ENCODE measurements at places on chromosomes 5 and 9.

GRCh38 chr9:90285946-90286345, 356.7 kb downstream of the DIRAS2 start:
- no peak for DNase-seq

DNA sequence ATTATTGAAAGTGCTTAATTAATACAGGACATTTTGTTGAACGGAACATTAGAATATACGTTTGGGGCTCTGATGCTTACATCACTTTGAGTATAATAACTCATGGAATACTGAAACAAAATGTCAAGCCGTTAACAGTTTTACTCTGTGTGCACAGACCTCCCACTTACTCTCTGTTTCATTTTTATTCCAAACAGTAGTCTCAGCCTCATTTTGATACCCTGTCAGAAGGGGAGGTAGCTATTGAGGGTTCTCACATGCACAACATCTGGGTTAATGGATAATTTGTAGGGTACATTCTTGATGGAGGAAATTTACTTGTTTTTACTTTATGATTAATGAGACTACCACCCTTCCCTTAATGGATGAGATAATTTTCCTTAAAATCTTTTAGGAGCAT, 59.0 kb downstream of the SCAMP1 start:
- no peak for DNase-seq

GRCh38 chr5:105924366-105924765, 1746.4 kb downstream of the EFNA5 start:
- DNase-seq, result no peak

GRCh38 chr5:36723912-36724311, 117.5 kb downstream of the SLC1A3 start:
- DNase-seq, result no peak

DNA sequence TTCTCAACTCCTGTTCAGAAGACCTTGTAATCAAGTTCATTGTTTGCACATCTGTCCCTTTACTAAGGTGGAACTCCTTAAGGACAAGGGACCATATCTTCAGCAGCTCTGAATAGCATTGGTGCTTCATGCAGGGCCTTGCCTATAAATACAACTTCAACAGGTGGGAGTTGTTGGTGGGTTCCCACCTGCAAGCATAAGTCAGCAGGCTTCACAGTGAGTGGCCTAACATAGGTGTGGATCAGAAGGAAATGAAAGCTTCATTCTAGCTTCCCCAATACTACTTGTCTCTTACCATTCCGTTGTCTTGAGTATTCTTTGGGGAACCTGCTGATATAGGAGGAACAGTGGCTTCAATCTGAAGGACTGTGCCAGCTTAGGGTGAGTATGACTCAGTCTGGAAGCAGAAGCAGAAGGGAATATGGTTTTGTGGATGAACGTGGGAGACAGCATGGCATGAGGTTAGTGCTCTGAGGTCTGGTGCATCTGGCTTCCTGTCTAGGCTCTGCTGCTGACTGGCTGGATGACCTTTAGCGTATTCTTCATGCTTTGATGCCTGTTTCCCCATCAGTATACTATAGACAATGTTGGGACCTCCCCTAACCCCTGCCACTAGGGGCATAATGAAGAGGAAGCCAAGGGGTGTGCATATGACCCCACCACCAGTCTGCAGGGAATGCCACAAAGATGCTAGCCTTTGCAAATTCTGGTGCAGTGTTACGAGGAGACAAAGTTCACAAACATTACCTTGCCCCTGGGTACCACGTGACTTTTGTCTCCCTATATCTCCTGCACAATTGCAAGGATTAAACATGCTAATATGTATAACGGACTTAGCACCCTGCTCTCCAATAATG, 192.3 kb downstream of the PALM2AKAP2 start:
- DNase-seq, result no peak

DNA sequence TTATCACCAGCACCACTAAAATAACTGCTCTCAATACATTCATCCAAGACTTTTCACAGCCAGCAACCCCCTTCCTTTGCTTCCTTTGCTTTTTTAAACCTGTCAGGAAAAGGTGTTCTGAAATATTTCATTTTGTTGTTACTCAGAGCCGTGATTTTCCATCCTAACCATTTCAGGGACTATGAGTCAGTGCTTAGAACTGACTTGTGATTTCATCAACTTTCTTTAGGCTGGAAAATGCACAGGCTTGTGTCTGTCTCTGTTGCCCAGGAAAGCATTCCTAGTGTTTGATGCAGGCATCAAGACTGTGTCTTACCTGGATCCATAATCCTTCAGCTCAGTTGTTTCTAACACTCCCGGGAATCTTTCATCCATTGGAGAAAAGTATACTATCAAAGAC, 805.6 kb downstream of the BRINP1 start:
- DNase-seq, result no peak

DNA sequence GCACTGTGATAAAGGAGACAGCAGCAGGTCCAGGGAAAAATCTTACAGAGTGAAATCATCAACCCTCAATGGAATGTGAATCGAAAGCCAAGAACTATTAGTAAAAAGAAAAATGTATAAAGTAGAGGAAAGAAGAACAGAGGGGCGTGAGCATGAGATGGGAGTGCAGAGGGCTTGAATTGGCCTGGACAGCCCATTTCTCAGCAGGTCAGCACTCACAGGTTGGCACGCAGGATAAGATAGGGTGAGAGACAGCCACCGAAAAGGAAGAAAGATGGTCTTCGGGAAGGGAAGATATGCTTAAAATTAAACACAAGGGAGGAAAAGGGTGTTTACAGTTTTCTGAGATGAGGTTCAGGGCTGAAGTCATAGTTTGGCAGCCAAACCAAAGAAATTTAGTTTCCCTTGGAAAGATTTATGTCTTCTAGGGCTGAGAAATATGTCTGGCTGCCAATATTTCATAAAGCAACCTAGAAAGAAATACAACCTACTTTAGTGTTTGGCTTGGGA, 524.7 kb downstream of the SPATA31D1 start:
- DNase-seq, result no peak

GRCh38 chr5:14851050-14851419, 20.5 kb downstream of the ANKH start:
- DNase-seq, result no peak

DNA sequence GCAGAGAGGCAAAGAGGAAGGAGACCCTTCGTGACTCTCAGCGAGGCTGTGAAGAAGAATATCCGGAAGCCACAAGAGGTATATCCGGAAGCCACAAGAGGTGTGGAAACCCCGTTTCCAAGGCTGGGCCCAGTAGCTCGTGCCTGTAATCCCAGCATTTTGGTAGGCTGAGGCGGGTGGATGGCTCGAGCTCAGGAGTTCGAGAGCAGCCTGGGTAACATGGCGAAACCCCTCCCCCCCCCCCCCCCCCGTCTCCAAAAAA, 612 bp upstream of the BBLN start:
- DNase-seq, result peak; percentile 14

DNA sequence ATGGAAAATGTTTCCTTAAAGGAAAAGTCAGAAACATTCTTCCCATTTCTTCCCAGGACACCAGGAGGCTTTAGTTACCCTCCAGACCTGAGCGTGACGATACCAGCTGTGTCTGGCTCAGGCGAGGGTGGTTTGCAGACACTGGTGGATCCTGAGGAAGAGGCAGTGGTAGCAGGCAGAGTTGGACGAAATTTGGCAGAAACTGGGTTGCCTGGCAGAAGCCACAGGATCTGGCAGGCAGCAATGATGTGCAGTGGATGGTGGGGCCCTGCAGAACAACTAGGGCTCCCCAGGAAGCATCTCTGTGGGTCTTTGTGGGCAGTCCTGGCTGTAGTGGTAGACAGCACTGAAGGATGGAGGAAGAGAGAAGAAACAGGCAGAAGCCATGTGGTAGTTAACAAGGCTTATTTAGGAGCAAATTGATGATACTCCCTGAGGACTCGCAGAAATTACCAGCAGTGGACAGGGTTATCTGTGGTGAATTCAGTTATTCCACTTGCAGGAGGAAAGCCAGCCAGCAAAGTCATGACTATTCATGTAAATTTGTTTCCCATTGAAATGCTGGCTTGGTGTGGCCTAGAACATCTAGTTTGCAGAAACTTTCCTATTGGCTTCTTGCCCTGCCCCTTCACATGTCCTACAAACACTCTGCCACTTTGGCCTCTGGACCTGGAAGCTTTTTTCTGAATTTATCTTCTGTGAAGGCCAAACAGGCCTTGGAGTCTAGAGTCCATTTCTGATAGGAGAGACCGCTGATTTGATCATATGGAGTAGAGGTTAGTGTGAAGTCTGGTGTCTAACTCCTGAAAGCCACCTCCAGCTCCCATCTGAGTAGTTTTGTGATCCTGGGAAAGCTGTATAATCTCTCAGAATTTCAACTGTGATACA, 212.0 kb downstream of the DMRT2 start:
- DNase-seq, result no peak

GRCh38 chr5:10564838-10565784, 1.2 kb downstream of the ANKRD33B start:
- DNase-seq, result no peak

- no peak for DNase-seq
Observed at GRCh38 chr5:114120166-114120565, 241.7 kb upstream of the KCNN2 start.

DNA sequence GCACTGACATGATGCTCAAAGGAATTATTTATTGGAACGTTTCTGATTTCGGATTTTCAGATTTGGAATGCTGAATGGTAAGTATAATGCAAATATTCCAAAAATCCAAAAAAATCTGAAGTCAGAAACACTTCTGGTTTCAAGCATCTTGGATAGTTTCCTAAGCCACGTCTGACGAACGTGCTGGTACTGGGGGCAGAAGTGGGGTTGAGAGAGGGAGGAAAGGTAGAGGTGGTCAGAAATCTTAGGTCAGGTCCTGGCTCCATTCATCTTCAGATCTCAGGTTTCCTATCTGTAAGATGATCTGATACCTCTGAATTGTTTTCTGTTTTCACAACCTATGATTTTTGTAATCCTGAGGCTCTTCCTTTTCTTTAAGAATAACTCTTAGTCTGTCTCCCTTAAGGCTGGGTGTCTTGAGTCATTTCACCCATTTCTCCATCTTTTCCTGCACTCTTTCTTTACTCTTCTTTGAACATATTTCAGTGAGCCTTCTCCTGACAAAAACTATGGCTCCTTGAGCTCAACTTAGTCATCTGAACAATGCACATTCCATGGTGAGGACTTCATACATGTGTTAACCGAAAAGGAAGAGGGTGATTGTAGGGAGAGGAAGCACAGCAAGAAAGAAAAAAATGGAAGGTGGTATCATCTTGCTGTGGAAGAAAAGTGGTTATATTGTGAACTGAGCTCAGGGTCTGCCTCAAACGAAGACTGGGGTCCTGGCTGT, 3.3 kb downstream of the SGCD start:
- DNase-seq, result no peak

GRCh38 chr9:15246243-15246642, 60.8 kb downstream of the TTC39B start:
- no peak for DNase-seq

DNA sequence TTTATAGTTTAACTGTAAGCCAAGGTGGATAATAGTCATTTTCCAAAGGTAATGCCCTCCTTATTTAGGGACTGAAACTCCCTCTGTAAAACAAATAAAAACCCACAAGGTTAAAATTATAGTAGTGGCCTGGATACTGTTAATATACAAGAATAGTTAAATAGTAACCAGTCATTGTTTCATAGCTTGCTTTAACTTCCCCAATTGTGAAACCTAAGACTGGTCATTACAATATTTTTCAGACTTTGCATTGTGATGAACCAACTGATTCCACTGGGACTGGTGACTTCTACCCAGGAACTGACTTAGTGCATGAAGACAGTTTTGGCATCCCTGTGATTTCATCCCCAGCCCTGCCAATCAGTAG, 162.6 kb downstream of the SMC2 start:
- no peak for DNase-seq

DNA sequence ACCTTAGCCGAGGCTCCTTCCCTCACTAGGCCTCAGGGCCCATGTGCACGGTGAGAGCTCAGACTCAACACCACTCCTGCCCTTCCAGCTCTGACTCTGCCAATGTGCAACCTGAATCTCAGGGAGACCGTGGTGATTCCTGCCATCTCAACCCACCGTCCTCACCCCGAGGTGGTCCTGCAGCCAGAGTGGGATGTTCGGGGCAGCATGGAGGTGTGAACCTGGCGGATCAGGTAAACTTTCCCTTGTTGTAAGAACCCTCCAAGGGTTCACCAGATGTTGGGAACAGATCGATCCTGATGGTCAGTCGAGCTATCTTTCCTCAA, 538 bp upstream of the AKNA start:
- no peak for DNase-seq

DNA sequence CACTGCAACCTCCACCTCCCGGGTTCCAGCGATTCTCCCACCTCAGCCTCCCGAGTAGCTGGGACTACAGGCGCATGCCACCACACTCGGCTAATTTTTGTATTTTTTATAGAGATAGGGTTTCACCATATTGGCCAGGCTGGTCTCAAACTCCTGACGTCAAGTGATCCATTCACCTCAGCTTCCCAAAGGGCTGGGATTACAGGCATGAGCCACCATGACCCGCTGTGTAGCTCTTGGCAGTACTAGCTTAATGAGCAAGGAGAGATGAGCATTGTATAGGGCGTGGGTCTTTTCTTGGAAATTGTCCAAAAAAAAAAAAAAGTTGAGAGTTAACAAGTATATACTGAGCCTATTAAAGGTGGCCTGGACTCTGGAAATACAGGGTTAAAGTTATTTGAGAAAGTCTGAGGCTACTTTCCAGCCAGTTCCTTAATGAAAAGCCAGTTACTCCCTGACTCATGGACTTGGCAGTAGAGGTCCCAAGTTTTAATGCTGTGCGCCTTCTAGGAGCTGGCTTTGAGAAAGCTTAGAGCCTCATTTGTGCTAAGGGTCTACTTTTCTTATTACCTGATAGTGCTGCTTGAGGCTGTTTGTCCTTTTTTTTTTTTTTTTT, 4.2 kb upstream of the FGF18 start:
- DNase-seq, result no peak

DNA sequence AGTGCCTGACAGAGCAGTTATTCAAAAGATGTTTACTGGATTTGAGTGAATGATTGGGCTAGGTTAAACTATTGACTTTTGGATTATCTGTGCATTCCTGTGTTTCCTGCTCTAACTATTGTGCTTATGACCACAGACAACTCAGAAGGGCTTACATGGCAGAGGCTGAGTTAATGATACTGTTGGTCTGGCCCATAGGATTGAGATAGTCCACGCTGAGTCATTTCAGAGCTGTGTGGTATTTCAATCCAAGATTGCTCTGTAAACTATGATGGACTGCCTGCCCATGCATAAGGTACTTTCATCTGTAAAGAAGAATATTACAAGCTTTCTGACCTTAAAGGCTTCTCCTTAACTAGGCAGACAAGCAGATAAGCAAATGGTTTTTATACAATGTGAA, 49.1 kb upstream of the SLIT3 start:
- DNase-seq, result no peak

- no peak for DNase-seq
Observed at GRCh38 chr5:140986117-140986521, 19.8 kb downstream of the PCDHAC2 start.
